ENCODE measurements at places on chromosomes 6 and 20. TPM values are rescaled to one million over a fixed set of nuclear protein-coding genes. Genes with fewer than 3 reads are reported as not detected.

DNA sequence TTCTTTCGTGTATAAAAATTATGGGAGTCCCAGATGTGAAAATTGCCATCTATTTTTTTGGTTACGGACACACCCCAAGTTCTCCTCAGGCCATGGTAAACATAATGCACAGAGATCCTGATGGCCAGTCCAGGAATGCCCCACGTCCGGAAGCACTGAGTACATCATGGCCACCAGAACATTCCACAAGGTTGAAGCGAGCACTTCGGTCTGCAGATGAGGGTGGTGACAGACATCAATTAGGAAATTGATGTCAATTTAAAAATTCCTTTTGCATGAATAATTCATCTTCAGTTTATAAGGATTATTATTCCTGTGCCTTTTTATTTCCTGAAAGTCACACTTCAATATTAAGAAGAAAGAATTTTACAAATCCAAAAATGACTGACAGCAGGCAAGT is 13.2 kb upstream of the EXOC2 start:
- no peak for DNase-seq

GRCh38 chr6:82360552-82360951 is 3.1 kb upstream of the TPBG start:
- no peak for DNase-seq

DNA sequence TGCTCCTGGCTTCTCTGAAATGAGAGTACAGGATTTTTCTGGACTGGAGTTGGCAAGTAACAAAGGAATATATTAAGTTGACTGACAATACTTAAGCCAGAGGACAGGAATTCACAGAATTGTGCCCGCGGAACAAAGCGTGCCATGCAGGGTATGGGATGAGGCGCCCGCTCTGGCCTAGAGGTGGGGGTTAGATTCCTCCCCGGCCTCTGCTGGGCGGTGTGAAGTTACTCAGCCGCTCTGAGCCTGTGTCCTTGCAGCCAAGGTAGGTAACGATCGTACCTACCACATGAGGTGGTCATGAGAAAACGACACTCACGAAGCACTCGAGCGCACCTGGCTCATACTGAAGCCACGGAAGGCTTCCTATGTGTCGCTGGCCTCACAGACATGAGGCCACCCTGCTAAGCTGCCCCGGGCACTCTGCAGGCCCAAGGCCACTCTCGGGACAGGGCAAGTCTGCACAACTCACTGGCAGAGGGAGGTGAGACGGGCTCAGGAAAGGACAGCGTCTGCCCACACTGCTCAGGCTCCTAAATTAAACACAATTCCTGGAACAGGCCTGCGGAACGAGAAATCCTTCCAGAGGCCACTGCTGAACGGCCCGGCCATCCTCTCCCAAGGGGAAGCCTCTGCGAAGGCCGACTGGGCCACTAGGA is 70.8 kb downstream of the PSMG4 start:
- DNase-seq: no peak

- no peak for DNase-seq
Observed at GRCh38 chr6:117074672-117075071, 190.7 kb upstream of the VGLL2 start.

DNA sequence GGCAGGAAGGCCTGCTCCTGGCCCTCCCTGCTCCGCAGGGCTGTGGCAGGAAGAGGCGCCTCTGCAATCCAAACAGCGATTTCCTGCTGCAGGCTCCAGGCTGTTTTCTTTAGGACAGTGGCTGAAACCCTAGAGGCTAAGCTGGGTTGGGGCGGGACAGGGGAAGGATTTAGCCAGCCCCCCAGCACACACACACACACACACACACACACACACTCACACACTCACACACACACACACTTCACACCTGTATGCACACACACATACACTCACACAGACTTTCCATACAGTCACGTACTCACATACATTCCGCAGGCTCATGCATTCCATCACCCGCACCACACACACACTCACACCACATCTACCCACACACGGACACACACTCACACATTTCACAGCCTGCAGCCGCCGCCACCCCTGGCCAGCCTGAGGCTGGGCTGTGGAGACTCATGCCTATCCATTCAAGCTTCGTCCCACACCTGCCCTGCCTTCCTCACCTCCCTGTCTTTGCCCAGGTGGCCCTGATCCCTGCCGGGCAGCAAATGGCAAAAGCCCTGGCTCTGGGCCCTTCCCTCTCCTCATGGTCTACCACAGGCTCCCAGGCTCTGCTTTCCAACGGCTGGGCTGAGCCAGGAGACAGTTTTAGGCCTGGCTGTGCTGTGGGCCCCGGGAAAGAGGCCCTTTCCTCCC is 17.9 kb downstream of the MDFI start:
- peak; percentile 64 for DNase-seq

- DNase-seq: no peak
Observed at GRCh38 chr20:4720977-4721349, 746 bp upstream of the PRND start.

The MDFI gene
- total RNA-seq: 0.28 TPM

The KCNQ2 gene
- not detected for total RNA-seq

The TFAP2D gene
- not detected for total RNA-seq

The HLA-DQA2 gene
- total RNA-seq: not detected
